ENCODE measurements at places on chromosomes 12 and 14.

DNA sequence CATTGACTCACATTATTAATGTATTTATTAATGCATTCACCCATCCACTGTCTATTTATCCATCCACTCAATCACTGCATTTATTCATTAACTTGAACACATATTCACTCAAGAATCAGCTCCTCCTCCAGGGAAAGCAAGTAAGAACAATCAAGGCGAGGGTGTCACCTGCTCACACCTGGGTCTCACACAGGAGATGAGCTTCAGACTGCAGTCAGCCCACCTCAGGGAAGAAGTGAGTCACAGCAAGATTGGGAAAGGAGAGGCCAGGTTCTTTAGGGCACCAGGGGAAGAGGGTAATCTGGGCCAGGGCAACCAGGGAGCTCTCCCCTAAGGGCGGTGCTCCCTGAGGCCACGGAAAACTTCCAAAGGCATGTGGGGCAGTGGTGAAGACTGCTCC, 367.3 kb downstream of the BCL11B start:
- no peak for DNase-seq

DNA sequence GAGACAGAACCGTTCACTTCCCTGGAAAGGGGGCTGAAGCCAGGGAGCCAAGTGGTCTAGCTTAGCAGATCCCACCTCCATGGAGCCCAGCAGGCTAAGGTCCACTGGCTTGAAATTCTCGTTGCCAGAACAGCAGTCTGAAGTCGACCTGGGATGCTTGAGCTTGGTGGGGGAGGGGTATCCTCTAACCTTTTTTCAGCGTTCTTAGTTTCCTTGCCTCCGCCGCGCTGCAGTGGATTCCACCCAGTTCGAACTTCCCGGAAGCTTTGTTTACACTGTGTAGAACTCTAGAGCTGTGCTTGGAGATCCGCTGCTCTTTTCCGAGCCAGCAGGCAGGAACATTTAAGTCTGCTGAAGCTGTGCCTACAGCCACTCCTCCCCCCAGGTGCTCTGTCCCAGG, 45.2 kb upstream of the FKBP4 start:
- no peak for DNase-seq

- DNase-seq = no peak
These were observed 933.0 kb downstream of the DIO2 start for GRCh38 chr14:79278286-79278797.

GRCh38 chr12:18171571-18171970, 81.6 kb upstream of the RERGL start:
- no peak for DNase-seq

- no peak for DNase-seq
These were observed 1.9 kb downstream of the TRIP11 start for GRCh38 chr14:92037989-92038388.
